ENCODE measurements at places on chromosomes 3 and 15.

DNA sequence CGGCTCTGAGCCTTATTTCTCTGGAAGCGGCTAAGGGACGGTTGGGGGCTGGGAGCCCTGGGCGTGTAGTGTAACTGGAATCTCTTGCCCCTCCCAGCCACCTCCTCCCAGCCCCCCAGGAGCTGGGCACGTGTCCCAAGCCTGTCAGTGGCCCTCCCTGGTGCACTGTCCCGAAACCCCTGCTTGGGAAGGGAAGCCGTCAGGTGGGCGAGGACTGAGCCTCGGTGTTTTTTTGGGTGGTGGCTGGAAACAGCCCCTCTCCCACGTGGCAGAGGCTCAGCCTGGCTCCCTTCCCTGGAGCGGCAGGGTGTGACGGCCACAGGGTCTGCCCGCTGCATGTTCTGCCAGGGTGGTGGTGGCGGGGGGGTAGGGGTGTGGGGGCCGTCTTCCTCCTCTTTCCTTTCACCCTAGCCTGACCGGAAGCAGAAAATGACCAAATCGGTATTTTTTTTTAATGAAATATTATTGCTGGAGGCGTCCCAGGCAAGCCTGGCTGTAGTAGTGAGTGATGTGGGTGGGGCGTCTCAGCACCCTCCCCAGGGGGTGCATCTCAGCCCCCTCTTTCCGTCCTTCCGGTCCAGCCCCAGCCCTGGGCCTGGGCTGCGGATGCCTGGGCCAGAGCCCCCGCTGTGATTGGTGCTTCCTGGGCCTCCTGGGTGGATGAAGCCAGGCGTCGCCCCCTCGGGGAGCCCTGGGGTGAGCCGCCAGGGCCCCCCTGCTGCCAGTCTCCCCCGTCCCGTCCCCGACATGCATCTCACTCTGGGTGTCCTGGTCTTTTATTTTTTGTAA is 58.8 kb upstream of the GOLGA8A start:
- no peak for DNase-seq

- DNase-seq: no peak
Measured at GRCh38 chr15:73923488-73924164, 2.6 kb upstream of the LOXL1 start.

GRCh38 chr3:109926376-109926775 is 589.0 kb upstream of the DPPA4 start:
- DNase-seq: no peak

DNA sequence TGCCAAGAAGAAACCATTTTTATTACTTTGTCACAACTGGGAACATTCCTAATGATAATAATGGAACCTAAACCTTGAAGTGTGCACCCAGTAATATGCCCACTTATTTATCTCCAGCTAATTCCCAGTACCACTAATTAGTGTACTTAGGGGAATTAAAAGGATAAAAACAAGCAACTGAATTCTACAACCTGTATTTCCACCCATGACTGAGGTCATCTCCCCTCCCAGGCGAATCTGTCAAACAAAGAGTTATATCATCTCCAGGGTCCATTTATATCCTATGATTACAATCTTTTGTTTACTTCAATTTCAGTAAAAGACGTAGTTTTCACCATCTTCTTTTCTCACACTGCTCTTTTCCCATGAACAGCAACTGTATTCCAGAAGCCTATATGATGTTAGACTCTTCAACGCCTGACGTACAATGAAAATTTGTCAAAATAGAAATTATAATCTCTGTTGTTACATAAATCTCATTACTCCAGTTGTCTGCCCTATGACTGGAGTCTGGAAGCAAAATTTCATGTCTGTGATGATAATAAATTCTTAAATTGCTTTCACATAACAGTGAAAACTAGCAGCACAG is 177.6 kb downstream of the GOLIM4 start:
- no peak for DNase-seq

- no peak for DNase-seq
Measured at GRCh38 chr15:97383516-97383915, 577.0 kb upstream of the ARRDC4 start.

- no peak for DNase-seq
Measured at GRCh38 chr3:87900061-87900460, 158.7 kb downstream of the CGGBP1 start.

- no peak for DNase-seq
Measured at GRCh38 chr3:141228395-141228794, 3.2 kb upstream of the PXYLP1 start.

DNA sequence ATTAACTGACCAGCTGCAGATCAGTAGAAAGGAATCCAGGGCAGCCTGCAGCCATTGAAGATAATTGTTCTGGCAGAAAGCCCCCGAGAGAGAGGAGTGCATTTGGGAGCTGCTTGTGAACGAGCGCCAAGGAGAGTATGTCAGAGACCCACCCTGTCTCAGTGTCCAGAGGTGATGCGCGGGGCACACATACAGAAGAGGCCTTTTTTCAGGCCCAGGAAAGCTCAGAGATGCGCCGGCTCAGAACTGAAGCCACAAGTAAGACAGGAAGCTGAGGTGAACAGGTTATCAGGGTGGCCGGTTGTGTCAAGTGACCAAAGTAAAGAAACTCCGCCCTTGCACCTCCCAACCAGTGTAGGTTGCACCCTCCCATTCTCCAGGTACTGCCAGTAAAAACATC is 59.8 kb upstream of the HEG1 start:
- no peak for DNase-seq

DNA sequence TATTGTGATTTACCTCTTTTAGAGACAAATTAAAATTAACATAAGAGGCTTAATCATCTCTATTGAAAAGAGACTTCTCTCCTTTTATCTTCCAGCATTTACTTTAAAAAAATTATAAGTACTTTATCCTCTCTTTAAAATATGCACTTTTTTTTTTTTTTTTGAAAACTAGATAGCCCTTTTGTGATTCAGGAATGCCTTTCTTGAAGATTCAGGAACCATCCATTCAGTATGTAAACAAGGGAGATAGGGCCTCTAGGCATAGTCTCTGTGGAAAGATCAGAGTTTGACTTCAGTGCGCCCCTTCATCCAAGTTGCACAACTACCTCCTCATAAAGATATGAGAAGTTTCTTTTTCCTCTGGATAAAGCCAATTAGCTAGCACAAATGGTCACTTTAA is 1163.7 kb downstream of the SI start:
- no peak for DNase-seq

- DNase-seq: no peak
Measured at GRCh38 chr3:46214751-46215352, 6.7 kb upstream of the CCR1 start.

- no peak for DNase-seq
Measured at GRCh38 chr3:52774901-52775864, 2.2 kb upstream of the ITIH1 start.

DNA sequence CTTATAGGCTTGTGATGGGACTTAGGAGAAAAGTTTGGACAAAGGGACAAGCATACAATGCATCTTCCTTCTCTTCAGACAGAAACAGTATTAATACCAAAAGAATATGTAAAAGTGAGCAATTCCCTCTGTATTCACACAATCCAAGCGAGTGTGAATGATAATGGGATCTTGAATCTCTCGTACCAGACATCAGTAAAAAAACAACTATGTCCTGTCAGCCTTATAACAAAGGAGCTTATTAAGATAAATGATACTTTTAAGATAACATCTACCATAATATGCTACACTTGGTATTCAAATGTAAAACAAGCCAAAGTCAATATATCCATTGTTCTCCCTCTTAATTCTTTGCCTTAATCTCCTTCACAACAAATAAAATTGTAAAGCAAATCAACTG is 288.6 kb upstream of the CNTN6 start:
- no peak for DNase-seq

- DNase-seq: no peak
Measured at GRCh38 chr3:93910097-93910496, 63.6 kb downstream of the PROS1 start.

DNA sequence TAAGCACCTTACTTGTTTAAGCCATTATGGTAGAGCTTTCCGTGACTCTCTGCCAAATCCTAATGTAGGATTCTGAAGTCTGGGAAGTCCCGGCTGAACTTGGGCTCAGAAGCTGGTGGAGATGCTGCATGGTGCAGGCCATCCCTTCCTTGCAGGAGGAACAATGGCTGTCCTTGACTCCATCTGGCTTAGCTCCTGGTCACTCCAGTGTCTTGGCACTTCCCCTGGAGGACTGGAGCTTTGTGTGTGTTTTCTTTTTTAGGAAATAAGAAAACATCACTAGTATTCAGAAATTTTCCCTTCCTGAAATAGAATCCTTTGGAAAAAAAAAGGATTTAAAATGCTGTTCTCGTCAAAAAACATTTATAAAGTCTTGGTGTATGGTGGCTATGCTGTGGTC is 209.3 kb upstream of the ROPN1 start:
- no peak for DNase-seq

DNA sequence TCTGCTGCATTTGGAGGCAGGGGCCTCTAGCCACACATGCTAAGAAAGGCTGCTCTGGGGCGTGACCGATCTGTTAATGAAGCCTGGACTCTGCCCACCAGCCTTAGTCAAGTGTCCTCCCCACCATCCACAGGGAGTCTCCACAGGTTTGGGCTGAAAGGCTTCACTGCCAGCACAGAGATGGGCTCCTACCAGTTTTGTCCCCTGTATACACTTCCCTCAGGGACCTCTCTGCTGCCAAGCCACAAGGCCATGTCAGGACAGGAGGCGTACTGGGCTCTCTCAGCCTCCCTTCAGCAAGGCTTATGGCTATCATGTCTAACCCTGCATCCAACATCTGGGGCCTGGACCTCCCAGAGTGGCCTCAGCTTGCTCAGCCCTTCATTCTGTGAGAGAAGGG is 23.5 kb downstream of the KIF9 start:
- no peak for DNase-seq

GRCh38 chr3:8627201-8627940 is 17.2 kb downstream of the SSUH2 start:
- DNase-seq: no peak

DNA sequence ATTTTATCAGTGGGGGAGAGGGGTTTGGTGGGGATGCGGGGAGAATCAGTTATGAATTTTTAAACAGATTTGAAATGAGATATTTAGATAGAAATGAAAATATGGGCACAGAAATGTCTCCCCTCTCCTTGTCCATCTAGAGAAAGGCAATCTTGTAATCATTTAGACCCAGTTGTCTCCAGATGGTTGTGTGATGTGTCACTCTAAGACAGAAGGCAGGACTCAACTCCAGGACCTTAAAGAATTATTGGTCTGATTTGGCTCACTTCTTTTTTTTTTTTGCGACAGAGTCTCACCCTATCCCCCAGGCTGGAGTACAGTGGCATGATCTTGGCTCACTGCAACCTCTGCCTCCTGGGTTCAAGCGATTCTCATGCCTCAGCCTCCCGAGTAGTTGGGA is 77.2 kb downstream of the EOMES start:
- no peak for DNase-seq

DNA sequence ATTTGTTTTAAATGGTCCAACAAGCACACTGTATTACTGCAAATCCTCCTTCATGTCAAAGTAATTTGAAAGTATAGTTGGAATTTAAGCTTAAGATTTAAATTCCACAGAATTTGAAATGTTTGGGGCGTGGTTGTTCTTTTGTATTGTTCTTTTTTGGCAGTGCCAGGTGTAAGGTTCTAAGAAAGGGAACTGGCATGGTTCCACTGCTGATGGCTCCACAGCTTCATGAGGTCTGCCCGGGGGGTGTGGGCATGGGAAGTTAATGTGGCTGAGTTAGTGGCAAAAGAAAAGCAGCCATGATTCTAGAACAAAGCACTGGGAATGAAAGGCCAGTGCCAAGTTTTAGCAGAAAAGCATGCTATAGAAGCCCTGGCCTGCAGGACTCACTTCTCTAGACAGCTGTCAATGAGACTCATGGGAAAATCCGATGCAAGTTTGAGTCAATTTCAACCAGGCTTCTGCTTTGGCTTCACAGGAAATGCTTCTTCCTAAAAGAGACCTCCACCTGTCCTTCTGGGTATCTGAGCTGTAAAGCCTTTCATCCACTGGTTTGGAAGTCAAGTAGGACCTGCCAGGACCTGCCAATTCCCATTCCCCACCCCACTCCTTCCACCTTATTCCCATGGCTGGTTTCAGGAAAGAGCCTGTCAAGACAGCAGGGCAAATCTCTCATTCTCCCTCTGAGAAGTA is 18.9 kb downstream of the CDCP1 start:
- no peak for DNase-seq

DNA sequence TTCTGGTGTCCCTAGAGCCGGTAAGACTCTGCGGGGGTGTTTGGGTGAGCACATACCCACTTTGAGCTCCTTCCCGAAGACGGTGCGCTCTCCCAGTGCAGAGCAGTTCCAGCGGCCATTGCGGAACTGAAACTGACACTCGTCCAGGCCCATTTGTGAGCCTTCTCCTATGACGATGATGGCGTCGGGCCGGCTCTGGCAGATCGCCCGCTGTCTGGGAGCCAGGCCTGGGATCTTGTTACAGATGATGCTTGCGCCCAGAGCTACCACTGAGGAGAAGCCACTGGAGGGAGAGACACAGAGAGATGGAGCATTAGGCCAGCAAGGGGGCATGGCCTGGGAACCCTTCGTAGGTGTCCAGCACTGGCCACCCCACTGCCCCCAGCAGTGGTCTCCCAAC is 5.0 kb downstream of the WNT7A start:
- no peak for DNase-seq

DNA sequence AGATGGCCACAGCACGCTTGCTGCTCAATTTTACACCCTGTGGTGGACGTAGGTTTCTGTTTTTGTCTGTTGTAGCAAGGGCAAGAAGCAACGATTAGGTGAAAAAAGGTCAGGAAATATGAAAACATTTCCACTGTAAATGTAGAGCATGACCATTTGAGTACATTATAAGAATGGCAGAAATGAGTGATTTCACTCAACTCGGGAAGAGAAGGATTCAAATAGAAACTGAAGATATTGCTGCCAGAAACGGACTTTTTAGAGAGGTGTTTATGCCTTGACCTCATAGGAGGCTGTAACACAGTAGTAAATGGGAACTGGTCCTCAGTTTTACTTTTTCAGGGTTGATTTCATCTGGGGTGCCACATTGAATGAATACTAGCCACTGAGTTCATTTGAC is 33.1 kb upstream of the GASK1A start:
- no peak for DNase-seq

DNA sequence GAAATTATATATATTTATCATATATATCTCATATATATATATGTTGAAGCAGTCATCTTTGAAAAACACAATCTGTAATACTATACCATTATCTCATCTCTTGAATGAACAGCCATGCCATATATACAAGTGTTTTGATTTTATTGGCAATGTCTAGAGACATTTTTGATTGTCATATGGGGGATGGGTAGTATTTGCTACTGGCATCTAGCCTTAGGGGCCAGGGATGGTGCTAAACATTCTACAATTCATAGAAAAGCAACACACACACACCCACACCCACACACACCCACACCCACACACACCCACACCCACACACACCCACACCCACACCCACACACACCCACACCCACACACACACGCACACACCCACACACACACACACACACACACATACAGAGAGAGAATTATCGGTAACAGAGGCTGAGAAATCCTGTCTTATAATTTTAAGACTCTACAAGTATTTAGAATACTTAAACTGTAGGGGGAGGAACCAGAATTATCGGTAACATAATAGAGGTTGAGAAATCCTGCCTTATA is 11.1 kb upstream of the PIK3R4 start:
- DNase-seq: no peak

DNA sequence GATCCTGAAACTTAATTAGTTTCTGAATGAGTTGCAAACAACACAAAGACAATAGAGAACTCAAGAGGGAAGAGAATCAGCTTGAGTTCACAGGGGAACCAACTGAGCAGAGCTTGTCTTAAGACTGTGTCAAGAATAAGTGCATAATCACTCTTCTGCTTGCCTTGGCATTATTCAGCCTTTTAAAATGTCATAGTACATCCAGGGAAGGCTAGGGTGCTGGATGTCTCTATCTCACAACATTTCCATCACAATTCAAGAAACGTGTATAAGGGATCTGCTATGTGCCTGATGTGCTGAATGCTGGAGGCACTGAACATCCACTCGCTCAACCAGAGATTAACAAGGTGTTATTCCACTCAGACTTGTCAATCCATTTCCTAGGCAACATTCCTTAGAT is 122.6 kb downstream of the CPNE4 start:
- no peak for DNase-seq
